ENCODE measurements at places on chromosomes 2 and 18.

- DNase-seq: no peak
Measured at GRCh38 chr2:43315482-43315881, 89.1 kb upstream of the ZFP36L2 start.

DNA sequence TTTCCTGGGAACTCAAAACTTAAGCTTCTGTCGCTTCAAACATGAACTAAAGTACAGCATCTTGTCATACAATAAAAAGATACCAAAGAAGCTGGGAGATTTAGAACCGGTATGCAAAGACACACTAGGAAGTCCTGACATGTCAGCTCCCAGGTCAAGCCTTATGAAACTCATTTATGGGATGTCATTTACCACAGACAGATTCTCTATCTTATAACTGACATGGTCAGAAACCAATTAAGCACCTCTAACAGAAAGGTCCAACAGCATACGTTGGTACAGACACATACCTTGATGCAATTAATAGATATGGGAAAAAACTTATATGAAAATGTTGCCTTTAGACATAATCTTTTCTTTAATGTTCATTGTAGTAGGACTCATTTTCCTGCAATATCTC lies 169.0 kb downstream of the SRBD1 start:
- DNase-seq: no peak

DNA sequence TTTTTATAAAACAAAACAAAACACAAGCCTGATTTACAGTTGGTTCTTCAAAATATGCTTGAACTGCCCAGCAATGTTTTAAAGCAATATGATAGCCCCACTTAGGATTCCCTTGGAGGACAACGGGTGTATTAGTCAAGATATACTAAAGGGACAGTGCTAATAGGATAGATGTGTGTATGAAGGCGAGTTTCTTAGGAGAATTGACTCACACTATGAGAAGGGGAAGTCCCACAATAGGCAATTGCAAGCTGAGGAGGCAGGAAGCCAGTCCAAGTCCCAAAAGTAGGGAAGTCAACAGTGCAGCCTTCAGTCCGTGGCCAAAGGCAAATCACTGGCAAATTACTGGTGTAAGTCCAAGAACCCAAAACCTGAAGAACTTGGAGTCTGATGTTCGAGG lies 167.9 kb downstream of the CBLN2 start:
- peak; percentile 55 for DNase-seq

DNA sequence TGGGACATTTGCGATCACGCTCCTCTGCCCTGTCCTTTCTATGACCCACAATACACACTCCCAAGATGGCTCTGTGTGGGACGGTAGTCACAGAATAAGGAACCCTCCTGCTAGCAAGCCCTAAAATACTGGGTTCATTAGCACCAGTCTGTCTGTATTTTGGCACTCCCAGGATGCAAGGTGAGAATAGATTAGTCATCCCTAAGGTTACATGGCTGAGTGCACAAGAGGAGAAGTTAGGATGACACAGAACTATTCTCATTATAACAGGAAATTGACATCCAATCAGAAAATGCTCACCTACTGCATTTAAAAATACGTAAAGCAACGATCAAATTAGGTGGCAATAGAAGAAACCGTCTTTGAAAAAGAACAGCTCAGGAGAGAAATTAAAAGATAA lies 590.2 kb downstream of the EPHA4 start:
- DNase-seq: peak; percentile 11

DNA sequence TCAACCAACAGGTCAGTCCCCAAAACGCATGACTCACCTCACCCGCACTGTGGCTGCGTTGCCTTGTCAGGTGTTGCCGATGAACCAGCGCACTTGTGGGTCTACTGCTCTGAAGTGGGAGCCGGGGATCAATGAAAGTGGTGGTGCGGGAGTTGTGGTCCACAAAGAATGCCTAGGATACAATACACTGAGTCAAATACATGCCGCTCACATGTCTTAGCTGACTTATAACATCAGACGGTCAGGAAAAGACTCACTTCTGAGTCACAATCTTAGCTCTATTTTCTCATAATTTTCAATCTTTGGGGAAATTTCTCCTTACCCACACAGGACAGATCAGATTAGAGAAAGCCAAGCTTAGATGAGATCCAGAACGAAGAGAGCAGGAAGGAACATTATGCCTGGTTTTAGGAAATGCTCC lies 107.1 kb upstream of the STK17B start:
- no peak for DNase-seq

GRCh38 chr2:152298754-152299153 lies 36.2 kb upstream of the FMNL2 start:
- DNase-seq: peak; percentile 0

DNA sequence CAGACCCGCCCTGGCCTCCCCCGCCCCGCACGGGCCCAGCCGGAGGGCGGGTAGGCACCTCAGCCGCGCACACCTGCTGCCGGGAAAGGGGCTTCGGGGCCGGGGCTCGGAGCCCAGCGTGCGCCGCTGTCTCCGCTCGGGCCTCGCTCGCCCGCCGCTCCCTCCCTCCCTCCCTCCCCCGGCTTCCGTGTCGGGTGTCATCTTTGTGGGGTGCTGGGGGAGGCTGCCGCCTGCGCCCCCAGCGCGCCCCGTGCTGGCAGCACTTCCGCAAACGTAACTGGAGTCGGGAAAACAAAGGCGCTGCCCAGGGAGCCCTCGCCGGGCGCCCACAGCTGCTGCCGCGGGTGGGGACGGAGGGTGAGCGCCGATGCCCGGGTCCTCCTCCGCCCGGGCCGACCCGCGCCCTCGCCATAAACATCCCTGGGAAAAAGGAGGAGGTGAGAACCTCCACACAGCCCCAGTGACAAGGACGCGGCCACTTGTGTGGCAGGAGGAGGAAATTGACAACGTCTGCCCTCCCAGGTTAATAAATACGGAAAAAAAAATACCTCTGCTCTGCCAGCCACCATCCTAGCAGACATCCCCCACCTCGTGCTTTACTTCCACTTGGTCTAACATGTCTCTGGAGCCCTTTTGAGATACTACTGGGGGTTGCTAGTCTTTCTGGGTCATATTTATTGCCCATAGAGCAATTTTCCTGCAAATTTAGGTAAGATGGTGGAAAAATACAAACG lies 550 bp downstream of the MFSD6 start:
- peak; percentile 83 for DNase-seq

- DNase-seq: no peak
Measured at GRCh38 chr2:147174824-147175254, 670.0 kb upstream of the ACVR2A start.

GRCh38 chr2:239283288-239283945 lies 117.4 kb downstream of the HDAC4 start:
- no peak for DNase-seq

GRCh38 chr2:102154946-102155702 lies 12.6 kb downstream of the IL1R1 start:
- DNase-seq: no peak

GRCh38 chr2:169131587-169132512 lies 62.5 kb downstream of the DHRS9 start:
- peak; percentile 81 for DNase-seq

DNA sequence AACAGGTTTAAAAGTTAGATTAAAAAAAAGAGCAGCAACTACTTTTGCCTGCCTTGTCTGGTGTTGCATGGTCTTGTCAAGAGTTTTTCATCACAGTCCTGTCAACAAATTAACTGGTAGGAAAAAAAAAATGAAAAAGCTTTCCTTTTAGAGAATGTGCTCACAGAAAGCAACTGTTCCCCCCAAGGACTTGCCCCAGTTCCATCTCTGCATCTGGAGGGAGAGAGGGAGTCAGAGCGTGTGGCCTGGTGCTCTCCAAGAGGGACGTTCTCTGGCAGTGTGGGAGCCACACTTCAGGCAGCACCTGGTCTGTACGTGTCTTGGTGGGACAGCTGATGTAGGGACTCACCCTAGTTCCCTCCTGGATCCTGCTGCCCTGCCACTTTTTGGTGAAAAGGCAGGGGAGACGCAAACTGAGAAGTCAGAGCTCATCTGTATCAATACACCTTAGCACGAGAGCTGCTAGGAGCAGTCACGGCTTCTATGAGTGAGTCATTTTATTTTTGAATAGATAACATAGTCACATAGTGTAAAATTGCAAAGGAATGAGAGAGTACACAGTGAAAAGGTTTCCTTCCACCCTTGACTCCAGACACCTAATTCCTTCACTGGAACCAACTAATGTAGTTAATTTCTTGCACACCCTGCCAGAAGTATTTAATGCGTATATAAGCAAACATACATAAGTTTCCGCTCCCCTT lies 172.5 kb upstream of the MGAT5 start:
- DNase-seq: no peak

DNA sequence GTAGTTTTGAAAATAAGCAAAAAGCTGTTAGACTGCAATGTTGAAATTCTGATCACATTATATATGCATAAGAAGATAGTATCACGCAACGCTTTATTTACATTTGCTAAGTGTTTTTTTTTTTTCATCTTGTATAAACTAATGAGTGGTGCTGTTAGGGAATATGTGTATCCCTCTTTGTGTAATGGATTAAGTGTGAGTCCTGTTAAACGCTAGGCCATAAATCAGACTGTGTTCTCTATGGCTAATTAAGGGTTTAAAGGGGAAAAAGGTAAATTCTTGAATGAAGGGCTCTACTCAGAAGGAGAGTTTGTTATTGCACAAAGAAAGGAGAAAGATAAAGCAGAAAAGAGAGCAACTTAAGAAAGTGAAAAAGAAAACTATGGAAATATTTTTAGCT lies 4.8 kb upstream of the ASXL3 start:
- peak; percentile 13 for DNase-seq

- DNase-seq: peak; percentile 30
Measured at GRCh38 chr2:101185085-101185484, 33.9 kb upstream of the TBC1D8 start.

GRCh38 chr2:191228861-191229260 lies 16.3 kb upstream of the MYO1B start:
- no peak for DNase-seq

DNA sequence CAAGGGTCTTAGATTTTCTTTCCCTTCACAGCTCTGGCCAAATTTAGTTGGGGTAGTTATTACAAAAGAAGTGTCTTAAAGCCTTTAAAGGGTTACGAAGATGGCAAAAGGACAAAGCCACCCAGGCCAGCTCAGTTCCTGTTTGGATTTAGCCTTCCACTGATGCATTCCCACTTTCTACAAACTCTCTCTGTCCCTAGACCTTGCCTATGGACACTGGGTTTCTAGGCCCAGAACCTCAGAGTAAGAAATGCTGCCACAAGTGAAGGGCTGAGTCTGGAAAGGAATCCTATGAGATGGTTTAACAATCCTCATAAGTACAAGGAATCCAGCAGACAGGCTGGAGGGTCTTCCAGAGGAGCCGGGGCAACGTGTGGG lies 13.4 kb downstream of the NFE2L2 start:
- no peak for DNase-seq

Data from DMS53 (cell line).